ENCODE measurements at places on chromosomes 4 and X.

- DNase-seq, result no peak
Measured at GRCh38 chr4:71558248-71558647, 219.4 kb downstream of the SLC4A4 start.

- DNase-seq, result peak; percentile 70
Measured at GRCh38 chr4:102168580-102168979, 176.7 kb downstream of the SLC39A8 start.

DNA sequence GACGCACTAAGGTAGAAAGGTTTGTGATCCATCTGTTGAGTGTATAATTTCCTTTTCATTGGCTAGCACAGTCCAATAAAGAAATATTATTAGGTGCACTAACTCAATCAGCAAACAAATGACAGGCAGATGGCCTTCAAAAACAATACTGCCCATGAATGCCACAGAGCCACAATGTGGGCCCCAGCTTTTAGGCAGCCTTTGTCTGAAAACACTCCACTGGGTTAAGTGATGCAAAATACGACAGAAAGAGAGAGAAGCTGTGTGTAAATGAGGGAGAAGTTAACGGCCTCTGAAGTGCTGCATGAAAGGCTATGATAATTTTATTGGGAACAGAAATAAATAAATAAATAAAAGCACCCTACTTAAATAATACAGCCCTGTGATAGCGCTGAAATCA, 274.6 kb downstream of the NKX6-1 start:
- DNase-seq, result no peak

- no peak for DNase-seq
Measured at GRCh38 chrX:148878371-148878770, 378.0 kb downstream of the AFF2 start.

- DNase-seq, result no peak
Measured at GRCh38 chr4:138958519-138958918, 57.1 kb upstream of the NOCT start.

- no peak for DNase-seq
Measured at GRCh38 chrX:95889279-95889678, 795.4 kb upstream of the DIAPH2 start.

DNA sequence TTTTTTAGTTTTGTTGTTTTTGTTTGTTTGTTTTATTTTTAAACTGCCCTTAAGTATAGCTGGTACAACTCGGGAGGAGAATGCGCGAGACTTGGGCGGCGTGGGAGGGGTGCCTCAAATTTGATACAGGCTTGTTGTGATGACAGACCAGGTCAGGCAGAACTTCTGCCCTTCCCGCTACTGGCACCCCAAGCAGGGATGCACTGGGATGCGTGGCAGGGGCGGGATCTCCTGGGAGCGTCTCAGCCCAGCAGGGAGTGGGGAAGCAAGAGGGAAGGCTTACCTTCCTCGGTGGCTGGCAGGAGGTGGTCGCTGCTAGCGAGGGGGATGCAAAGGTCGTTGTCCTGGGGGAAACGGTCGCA, 851 bp downstream of the SFRP2 start:
- DNase-seq, result no peak

All from NCI-H446 treated with DMSO at 0.1 percent for 48 hours (cell line).